ENCODE measurements at places on chromosomes 1 and 21.

DNA sequence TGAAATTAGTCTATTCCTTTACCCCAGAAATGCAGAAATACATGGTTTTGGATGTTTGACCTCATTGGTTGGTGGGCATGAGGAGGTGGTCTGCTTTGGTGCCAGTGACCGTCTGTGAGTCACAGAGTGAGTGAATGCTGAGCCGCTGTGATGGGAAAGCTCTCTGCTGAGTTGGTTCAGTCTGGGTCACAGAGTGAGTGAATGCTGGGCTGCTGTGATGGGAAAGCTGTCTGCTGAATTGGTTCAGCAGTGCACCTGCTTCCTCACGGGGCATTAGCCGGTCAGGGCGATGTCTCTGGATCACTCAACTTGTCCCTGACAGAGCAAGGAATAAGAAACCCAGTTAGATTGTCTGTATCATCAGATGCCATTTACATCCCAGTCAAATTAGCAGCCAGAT is 40.8 kb downstream of the ADARB1 start:
- DNase-seq, result no peak

DNA sequence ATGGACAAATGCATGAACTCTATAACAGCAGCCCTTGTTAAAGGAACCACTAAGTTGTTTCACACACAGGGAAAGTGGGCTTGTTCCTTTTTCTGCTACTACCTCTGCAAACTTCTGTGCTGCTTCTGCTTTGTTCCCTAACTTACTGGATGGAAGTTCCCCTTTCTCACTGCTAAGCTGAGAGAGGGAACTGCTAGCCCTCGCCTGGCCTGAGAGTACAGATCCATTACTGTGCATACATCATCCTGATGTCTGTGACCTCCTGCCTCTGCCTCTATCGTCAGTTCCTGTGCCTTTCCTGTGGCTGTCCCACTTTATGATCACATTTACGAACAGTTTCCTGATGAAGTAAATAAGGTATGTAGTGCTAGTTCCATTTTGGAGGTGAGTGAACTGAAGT is 3.5 kb downstream of the GNAT2 start:
- DNase-seq, result no peak

GRCh38 chr1:91523482-91523881 is 22.8 kb downstream of the CDC7 start:
- DNase-seq, result no peak

DNA sequence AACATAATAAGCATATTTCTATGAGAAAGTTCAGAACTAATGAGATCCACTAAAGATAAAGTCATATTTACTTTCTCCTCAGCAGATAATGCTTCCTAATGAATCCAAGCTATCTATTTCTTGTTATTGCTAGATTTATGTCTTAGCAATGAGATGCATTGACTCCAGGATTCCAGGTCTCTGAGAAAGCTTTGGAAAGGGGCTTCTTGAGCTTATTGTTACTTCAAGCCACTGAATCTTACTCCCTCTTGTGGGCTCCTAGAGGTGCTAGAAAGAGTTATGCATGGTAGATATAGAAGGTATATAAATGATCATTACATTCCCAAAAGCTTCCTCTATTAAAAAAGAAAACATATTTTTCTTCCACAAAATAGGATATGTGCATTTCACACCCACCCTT is 246.4 kb upstream of the ADAMTS5 start:
- DNase-seq, result no peak

GRCh38 chr1:168734271-168734670 is 5.3 kb upstream of the DPT start:
- peak; percentile 36 for DNase-seq

- DNase-seq, result no peak
Measured at GRCh38 chr1:113292603-113293255, 97.6 kb upstream of the MAGI3 start.

GRCh38 chr1:100868364-100868995 is 26.2 kb downstream of the EXTL2 start:
- DNase-seq, result no peak

DNA sequence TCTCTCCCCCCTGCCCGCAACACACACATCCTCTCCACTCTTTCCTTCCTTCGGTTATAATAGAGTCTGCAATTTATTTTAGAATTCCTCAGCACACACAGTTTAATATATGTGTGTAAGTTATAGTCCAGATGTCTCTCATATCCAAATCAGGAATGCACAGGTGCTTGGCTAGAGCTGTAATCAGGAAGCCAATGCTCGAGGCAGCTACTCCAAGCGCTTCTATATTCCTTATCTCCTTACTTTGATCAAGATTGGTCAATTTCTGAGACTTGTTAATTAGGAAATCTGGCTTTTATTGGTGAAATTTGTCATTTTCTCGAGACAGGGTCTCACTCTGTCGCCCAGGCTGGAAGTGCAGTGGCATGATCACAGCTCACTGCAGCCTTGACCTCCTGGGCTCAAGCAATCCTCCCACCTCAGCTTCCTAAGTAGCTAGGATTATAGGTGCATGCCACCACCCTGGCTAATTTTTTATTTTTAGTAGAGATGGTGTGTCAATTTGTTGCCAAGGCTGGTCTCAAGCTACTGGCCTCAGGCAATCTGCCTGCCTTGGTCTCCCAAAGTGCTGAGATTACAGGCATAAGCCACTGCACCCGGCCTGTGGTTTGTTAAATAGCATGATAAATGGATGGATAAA is 27.7 kb downstream of the RPL5 start:
- no peak for DNase-seq

Measured in mucosa of gallbladder (tissue), 1 donor.